ENCODE measurements at places on chromosomes 3 and 15. TPM values are rescaled to one million over a fixed set of nuclear protein-coding genes. Genes with fewer than 3 reads are reported as not detected.

GRCh38 chr15:81433462-81433861 is 59.4 kb upstream of the TMC3 start:
- no peak for DNase-seq

GRCh38 chr3:148146947-148147826 is 550.5 kb upstream of the AGTR1 start:
- DNase-seq, result no peak

DNA sequence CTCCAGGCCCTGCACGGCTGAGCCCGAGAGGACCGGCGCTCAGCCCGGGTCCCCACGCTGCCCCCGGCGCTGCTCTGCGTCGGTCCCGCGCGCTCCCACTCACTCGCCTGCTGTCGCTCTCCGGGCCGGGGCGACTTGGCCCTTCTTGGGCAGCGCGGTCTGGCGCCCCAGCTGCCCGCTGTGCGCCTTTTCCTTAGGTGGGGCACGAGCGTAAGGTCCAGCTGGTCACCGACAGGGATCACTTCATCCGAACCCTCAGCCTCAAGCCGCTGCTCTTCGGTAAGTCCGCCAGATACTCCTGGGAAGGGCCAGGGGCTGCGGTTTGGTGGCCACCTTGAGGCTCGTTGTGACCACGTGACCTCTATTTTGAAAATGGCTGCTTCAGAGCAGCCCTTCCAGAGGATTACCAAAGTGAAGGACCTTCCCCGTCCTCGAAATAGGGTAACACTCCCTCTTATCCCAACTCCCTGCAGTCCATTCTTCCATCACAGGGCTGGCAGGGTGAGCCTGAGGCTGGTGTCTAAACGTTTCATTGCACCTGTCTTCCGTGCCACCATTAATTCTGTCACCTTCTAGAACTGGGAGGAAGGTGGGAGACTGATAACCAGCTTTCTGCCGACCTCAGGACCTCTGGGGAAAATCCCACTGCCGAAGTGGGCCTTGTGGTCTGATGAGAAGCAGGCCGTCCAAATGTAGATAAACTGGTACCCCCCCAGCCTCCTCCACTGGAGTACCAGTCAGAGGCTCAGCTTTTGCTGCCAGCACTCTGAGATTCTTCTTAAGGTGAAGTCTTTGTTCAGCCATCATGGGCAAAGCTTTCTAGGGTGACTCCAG is 812 bp downstream of the P4HTM start:
- DNase-seq, result peak; percentile 27

The SPESP1 gene
- total RNA-seq, result 0.61 TPM

The FAM3D gene
- total RNA-seq, result not detected

Measured in CD4-positive, alpha-beta memory T cell (primary cell).